ENCODE measurements at places on chromosomes 7 and 10.

DNA sequence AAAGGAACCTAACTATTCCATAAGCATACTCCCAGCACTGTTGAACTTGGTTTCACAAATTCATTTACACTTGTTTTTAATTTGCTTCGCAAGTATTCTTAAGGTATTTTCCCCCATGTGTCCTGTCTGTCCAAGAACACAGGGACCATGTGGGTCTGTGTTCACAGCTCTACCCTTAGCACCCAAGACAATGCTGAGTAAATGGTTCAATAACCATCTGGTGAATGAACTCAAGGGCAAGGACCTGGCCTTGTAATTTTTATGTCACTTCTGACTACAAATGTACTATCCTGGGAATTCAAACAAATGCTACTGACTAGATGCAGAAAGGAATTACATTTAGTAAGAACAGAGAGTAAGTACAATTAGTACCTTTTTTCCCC, 43.0 kb upstream of the SLIT1 start:
- DNase-seq, result no peak

DNA sequence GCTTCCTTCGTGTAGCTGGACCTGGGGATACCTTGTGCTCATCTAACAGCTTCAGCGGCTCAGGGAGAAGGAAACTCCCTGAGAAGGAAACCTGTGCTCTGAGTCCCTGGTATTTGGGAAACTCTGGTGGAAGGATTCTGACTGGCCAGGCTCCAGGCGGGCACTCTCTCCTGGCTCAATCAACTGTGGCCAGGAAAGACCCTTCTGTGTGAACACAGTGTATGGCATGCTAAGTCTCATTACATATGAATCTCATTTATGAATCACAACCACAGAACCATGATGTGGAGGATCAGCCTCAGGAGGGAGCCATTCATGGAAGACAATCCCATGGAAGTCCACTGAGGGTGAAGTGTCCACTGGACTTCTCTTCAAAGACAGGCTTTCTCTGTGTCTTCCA, 20.9 kb downstream of the NPS start:
- DNase-seq, result no peak

GRCh38 chr7:80334908-80335307, 177.0 kb downstream of the GNAT3 start:
- DNase-seq, result peak; percentile 9

GRCh38 chr7:154598396-154598795, 404.5 kb downstream of the PAXIP1 start:
- DNase-seq, result peak; percentile 31

DNA sequence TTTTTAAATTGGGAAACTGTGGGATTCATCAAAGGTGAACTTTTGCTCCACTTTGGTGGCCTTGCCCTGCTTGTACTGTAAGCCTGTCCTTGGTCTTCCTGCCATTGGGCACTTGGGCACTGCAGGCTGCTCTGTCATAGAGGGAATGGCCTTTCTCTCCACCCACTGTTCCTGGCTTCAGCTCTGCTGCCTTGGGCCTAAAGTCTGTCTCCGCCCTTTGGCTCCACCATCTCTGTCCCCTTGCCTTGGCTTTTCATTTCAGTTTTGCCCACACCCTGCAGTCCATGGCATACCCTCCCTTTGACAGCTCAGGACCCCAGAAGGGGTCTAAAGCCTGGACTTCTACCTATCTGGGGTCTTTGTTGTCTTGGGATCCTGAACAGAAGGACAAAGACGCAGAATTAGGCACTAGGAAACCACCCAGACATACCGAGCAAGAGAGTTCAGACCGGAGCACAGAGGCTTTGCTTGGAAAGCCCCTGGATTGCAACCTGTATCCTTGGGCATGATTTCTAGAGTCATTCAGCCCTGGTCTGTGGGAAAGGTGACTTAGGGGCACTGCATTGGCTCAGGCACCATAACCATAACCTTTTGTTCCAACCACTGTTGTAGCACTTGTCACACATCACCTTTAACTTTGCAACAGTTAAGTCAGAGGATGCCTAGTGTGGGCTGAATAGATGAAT, 5.2 kb upstream of the ARHGAP22 start:
- DNase-seq, result no peak

DNA sequence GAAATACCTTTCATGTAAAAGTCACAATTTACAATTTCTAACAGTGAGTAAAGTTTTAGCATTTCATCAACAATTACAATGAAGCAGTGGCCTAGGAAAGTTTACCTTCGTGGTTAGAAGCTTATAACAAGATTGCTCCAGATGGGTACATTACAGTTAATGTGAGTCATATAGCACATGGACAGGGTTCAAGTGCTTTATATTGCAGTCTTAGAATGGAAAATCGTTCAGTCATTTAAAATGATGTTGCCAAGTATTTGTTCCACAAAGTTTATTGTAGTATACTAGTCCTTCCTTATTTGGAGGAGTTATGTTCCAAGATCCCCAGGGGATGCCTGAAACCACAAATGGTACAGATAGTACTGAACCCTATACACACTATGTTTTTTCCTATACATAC, 174.6 kb upstream of the TARP start:
- no peak for DNase-seq

DNA sequence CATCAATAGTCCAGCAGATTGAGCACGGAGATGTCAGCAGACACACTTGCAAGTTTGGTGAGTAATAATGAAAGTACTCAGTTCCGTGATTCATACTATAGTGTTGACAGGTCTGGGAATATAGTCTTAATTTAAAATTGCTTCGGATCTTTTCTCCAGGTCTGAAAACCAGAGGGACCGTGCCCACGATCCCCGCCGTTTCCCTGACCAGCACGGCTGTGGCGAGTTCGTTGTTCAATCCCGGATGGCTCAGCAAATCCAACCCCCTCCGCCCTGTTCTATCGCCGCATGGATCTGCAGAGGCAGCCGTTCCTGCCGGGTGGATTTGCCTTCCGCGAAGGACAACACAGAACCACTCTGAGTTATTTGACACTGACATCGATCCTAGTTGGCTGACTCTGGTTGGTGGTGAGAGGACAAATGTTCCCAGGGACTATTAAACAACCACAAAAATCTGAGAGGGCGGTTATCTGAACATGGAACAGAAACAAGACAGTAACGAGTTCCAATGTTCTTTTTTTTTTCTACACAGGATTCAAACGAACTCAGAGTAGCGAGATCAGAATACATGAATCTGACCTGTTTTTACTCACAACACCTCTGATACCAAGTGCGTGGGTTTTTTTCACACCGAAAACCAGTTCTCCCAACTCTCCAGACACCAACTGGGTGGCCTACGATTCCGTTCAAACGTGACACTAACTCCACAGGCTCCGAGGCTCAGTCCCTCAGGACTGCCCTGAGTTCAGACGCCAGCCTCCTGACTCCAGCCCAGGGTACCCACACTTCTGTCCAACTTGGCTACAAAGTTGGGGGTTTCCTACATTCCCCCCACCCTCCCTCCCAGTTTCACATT, 52.7 kb downstream of the RBM17 start:
- DNase-seq, result no peak

- no peak for DNase-seq
Measured at GRCh38 chr7:55078465-55079372, 59.9 kb downstream of the EGFR start.

DNA sequence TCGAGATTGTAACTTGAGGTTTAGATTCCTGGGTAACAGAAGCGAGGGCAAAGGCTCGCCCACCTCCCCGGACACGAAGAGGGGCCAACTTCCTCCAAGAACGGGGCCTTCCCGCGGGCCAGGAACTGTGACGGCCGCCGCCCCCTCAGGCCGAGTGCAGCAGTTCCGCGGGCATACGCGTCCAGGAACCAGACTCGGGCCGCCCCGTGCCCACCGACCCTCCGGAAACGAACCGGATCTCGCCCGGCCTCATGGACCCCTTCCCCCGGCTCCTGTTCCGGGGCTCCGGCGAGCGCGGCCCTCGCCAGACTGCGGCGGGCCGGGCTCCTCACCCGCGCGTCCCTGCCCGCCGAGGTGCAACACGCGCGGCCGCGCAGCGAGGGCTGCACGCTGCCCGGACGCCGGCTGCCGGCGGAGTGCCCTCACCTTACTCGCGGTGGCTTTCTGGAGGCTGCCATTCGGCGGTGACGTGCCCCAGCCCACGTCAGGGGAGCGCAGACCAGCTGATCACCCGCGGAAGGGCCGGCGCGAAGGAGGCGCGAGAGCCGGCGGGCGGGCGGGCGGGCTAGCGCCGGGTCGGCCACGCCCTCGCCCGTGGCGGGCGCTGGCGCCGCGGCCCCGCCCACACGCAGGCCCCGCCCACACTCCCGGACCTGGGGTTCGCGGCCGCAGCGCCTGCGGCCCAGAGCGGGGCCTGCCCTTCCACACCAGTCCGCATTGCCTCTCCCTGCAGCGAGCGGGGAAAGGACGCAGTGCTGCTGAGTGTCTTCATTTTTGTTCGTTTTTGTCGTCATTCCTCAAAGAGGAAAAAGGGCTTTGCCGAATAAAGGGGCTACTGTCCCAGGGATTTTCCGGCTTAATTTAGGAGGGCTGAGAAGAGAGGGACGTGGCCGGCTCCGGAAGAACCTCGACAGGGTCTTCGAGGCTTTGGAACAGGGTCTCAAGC, at the start of gene XPNPEP1:
Gene XPNPEP1 (minus strand): TSS at position 536 of the 946 bp plus-strand sequence. CDS start 78 bp downstream, at position 458.
- peak; percentile 84 for DNase-seq

DNA sequence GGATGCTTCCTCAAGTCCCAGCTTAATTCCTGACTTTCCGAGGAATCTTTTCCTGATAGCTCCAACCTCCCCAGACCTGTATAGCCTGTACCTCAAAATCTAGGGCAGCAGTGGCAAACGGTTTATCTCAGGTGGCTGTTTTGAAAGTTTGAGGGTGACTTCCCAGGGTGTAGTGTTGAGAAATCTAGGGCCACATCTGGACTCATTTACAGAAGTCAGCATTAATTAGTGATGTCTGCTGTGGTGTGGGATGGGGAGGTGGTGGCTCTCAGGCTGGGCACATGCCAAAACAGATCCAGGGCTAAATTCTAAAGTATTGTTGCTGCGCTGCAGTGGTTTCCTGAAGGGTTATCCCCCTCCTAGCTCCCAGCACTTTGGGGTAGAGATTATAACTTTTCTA, 38.0 kb downstream of the UNC5B start:
- DNase-seq, result no peak

GRCh38 chr10:117929327-117930067, 117.2 kb downstream of the RAB11FIP2 start:
- DNase-seq, result no peak

DNA sequence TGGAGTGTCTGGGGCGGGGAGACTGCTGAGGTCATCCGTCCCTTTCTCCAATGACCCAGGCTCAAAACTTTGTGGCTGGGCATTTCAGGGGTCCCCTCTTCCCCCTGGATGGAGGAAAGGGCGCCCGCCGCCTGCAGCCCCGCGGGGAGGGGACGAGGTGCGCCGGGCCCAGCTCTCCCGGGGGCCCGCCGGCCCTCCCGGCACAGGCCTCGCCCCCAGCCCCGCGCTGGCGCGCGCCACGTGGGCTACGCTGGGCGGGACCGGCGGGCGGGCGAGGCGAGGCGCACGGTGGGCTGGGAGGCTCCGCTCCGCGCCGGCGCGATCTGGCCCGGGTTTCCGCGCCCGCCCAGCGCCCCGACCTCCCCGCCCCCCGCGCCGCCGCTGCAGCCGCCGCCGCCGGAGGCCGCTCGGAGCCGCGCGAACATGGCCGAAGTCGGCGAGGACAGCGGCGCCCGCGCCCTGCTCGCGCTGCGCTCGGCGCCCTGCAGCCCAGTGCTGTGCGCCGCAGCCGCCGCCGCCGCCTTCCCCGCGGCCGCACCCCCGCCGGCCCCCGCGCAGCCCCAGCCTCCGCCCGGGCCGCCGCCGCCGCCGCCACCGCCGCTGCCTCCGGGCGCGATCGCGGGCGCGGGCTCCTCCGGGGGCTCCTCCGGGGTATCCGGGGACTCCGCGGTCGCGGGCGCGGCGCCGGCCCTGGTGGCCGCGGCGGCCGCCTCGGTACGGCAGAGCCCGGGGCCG, at the start of gene FOXK1:
Gene FOXK1 (plus strand): TSS at position 410 of the 735 bp plus-strand sequence. CDS start 14 bp downstream, at position 424.
- DNase-seq, result peak; percentile 53

GRCh38 chr10:69952069-69952800, 100.4 kb upstream of the MACROH2A2 start:
- no peak for DNase-seq

- no peak for DNase-seq
Measured at GRCh38 chr7:92727755-92728154, 108.6 kb downstream of the CDK6 start.

- no peak for DNase-seq
Measured at GRCh38 chr10:11863353-11864109, 40.4 kb downstream of the PROSER2 start.

DNA sequence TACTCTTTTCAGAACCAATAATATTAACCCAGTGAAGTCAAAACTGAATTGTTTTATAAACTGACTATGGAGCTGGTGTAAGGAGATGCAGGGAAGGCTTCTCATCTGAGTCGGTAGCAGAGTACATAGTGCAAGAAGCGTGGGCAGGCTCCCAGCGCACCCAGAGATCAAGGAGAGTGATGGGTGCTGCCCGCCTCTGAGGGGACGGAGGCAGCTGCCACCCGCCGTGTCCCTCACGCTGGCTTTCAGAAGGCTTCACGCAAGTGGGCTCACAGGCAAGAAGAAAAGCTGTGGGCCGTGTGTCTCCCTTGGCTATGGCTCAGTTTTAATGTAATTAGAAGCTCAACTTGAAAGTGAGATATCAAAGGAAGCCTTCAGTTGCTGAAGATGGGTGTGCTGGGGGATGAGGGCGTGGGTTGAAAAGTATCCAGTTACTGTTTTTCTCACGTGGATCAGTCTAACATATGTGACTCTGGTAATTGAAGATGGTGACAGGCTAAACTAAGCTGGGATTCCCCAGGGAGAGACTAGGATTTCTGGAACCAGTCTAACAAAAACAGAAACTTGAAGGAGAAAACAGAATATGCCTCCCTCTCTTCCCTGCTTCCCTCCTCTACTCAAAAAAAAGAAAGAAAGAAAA, 159.9 kb downstream of the MGMT start:
- DNase-seq, result no peak

GRCh38 chr10:49567810-49568209, 28.9 kb upstream of the ERCC6 start:
- DNase-seq, result no peak

GRCh38 chr7:107319724-107320228, 150.1 kb upstream of the GPR22 start:
- no peak for DNase-seq

GRCh38 chr7:122059542-122059941, 84.5 kb downstream of the AASS start:
- DNase-seq, result no peak

DNA sequence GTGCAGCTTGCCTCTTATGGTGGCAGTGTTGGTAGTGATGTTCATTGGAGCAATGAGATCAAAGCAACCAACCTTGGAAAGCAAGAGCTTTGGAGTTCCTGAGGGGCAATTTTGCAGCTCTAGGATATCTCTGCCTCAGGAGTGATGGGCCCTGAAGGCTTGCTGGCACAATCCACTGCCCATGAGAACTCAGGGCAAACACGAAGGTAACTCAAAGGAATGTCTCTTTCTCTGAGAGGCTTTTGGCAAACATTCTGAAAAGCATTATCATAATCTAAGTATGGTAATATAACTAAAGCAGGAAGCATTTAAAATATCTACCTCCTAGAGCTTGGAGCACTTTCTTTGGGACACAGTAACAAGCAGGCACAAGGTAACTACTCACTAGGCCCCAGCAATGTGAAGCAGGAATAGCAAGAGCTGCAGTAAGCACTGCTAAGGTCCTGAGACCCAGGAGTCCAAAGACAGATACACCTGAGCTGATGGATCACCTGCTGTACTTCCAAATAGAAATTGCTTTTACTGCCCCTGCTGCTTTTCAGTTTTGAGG, 103.1 kb downstream of the NRF1 start:
- no peak for DNase-seq

GRCh38 chr7:50304911-50305582, 531 bp downstream of the IKZF1 start:
- no peak for DNase-seq

GRCh38 chr10:58336242-58336641, 1.4 kb downstream of the UBE2D1 start:
- no peak for DNase-seq

- no peak for DNase-seq
Measured at GRCh38 chr10:87956055-87956454, 92.6 kb downstream of the PTEN start.

All from hippocampal formation (tissue), 2 donors.